ENCODE measurements at places on chromosomes 7 and 10.

DNA sequence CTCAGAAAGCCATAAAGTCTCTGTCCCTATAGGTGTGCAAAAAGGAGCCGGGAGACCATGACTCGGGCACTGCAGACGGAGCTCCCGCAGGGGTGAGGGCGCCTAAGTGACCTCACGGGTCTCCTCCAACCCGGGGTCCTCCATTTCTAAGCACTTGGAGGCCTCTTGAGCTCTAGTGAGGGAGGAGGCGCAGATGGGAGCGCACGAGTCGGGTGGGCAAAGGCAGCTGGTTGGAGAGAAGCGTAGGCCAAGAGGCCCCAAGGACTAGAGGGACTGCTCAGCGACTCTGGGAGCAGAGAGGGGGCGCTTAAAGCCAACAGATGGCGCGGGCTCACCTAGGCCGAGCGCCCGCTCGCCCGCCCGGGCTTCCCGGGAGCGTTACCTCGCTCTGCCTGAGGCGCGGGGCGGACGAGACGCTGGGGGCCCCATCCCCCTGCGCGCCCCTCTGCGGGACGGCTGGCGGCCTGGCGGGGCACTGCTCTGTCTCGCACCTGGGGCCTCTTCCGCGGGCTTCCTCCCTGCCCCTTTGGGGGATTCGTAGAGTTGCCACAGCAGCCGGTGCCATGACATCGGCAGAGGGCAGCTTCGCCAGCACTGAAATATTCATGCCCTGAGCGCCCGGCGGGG, 523 bp upstream of the CDH23 start:
- H3K4me3 ChIP-seq: peak overlapping the region; percentile 15
- no peaks in the 10 kb centered on the region for H3K36me3 ChIP-seq
- peaks cover 77% of the 10 kb centered on the region for H3K27me3 ChIP-seq
- H3K27ac ChIP-seq: no peak overlapping the region
- peaks cover 13% of the 10 kb centered on the region for H3K4me1 ChIP-seq
- DNase-seq: peak; percentile 13

DNA sequence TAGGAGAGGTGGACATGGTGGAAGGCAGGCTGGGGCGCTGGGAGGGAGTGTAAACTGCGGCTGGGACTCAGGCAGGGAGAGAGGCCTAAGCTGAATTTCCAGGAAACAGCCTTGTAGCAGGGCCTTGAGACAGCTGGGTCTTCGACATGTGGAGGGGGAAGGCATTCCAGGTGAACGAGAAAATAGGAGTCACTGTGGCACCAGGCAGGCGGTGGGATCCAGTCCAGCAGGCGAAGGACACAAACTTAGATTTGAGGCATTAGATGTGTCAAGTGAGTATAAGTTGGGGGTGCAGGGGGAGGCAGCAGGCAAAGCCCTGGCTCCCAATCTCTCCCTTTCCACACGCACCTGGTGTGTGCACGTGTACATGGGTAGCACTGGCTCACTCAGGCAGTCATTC, 105.3 kb downstream of the PTPN20 start:
- H3K4me1 ChIP-seq: no peaks in the 10 kb centered on the region
- no peaks in the 10 kb centered on the region for H3K36me3 ChIP-seq
- H3K27ac ChIP-seq: no peak overlapping the region
- H3K27me3 ChIP-seq: peaks cover 11% of the 10 kb centered on the region
- no peak overlapping the region for H3K4me3 ChIP-seq
- DNase-seq: no peak

GRCh38 chr10:29469481-29470354, 165.1 kb downstream of the SVIL start:
- H3K36me3 ChIP-seq: peaks cover 17% of the 10 kb centered on the region
- no peaks in the 10 kb centered on the region for H3K27me3 ChIP-seq
- no peak for DNase-seq
- H3K4me3 ChIP-seq: no peak overlapping the region

DNA sequence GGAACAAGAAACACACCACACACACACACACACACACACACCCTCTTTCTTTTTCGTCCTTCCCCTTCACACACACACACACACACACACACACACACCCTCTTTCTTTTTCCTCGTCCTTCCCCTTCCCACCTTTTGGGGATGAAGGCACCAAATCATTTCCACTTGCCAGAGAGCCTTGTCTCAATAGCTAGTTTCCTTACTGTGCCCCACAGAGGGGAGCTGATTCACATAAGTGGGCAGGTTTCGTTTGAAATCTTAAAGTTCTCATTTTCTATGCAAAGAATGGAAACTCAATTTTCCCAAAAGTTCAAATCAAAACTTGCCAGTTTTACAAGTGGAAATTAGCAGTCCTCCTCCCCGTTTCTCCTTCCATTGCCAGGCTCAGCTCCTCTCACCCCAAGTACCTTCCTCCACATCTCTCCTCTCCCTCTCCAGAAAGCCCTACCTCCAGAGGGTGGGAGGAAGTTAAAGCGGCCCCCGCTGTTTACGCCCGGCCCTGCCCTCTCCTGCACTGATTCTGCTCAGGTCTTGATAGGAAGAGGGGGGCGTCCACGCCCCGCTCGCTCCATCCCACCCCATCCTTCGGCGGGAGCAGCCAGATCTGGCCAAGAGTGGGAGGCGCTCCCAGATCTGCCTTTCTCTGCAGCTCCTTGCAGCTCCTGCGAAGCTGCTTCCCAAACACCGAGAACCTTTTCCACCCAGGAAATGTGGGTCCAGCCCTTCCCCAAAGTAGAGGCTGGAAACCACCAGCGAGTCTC, 1.3 kb downstream of the CTTNBP2 start:
- peaks cover 12% of the 10 kb centered on the region for H3K27me3 ChIP-seq
- H3K36me3 ChIP-seq: no peaks in the 10 kb centered on the region
- H3K4me3 ChIP-seq: no peak overlapping the region
- H3K27ac ChIP-seq: no peak overlapping the region
- H3K4me1 ChIP-seq: no peaks in the 10 kb centered on the region
- no peak for DNase-seq

DNA sequence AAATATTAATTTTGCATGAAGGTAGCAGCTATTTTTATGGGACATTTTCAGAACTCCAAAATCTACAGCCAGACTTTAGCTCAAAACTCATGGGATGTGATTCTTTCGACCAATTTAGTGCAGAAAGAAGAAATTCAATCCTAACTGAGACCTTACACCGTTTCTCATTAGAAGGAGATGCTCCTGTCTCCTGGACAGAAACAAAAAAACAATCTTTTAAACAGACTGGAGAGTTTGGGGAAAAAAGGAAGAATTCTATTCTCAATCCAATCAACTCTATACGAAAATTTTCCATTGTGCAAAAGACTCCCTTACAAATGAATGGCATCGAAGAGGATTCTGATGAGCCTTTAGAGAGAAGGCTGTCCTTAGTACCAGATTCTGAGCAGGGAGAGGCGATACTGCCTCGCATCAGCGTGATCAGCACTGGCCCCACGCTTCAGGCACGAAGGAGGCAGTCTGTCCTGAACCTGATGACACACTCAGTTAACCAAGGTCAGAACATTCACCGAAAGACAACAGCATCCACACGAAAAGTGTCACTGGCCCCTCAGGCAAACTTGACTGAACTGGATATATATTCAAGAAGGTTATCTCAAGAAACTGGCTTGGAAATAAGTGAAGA, 112.3 kb downstream of the CFTR start:
- no peaks in the 10 kb centered on the region for H3K27me3 ChIP-seq
- H3K4me1 ChIP-seq: no peaks in the 10 kb centered on the region
- no peak overlapping the region for H3K27ac ChIP-seq
- H3K36me3 ChIP-seq: no peaks in the 10 kb centered on the region
- no peak for DNase-seq

- H3K4me1 ChIP-seq: no peaks in the 10 kb centered on the region
- H3K27me3 ChIP-seq: no peaks in the 10 kb centered on the region
- H3K4me3 ChIP-seq: no peak overlapping the region
- H3K27ac ChIP-seq: no peak overlapping the region
- H3K36me3 ChIP-seq: no peaks in the 10 kb centered on the region
These were observed 764.4 kb downstream of the LRMDA start for GRCh38 chr10:76195654-76196390.

DNA sequence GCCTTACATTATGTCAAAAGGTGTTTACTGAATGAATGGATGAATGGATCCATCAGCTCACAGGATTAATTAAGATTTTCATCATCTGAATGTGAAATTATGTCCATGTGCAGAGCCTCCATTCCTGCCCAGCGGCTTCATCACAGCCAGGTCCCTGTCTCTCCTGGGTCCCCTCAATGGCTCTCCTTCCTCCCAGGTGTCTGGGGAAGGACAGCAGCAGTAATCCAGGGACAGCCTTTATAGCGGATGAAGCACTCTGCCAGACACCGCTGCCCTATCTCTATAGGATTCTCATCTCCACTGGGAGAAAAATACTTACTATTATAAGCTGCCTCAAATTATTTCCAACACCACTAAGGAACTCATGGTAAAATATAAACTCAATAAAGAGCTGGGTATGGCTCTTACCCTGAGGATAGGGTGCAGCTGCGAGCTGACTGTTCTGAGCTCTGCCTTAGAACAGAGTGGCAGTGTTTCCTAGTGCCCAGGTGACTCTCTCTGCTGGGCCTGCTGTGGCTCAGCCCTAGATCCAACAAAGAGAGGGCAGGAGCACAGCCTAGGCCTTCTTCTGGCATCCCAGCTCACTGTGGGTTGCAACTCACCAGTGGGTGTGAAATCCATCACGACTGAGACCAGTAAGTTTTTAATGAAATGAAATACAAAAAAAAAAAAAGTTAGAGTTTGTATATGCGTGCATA, 38.3 kb downstream of the GPRIN2 start:
- H3K4me3 ChIP-seq: no peak overlapping the region
- no peak for DNase-seq
- H3K4me1 ChIP-seq: no peaks in the 10 kb centered on the region
- no peaks in the 10 kb centered on the region for H3K36me3 ChIP-seq

- H3K27ac ChIP-seq: no peak overlapping the region
- no peaks in the 10 kb centered on the region for H3K36me3 ChIP-seq
- H3K4me3 ChIP-seq: no peak overlapping the region
- H3K4me1 ChIP-seq: peaks cover 10% of the 10 kb centered on the region
These were observed 955.0 kb downstream of the GATA3 start for GRCh38 chr10:9009505-9009904.

GRCh38 chr7:106841896-106842390, 23.1 kb upstream of the PIK3CG start:
- H3K4me1 ChIP-seq: no peaks in the 10 kb centered on the region
- H3K27me3 ChIP-seq: no peaks in the 10 kb centered on the region
- H3K27ac ChIP-seq: no peak overlapping the region
- H3K36me3 ChIP-seq: no peaks in the 10 kb centered on the region
- H3K4me3 ChIP-seq: no peak overlapping the region
- no peak for DNase-seq

DNA sequence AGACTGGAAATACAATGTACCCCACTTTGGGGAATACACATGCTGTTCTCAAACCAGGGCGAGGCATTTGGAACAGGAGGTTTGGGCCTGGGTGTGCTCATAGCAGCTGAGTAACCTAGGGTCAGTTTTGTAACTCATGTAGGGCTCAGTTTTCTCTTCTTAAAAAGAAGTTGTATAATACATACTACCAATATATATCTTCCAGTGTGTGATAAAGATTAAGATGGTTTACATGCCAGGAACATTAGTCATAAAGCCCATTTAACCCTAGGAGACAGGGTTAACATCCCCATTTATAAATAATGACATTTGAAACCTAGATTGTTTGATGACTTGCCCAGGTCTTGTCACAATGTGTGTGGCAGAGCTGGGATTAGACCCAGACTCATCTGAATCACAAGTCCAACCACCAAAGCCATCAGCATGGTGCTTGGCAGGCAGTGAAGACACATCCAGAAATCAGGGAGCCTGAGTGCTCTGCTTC, 6.0 kb downstream of the AKR1B10 start:
- H3K36me3 ChIP-seq: no peaks in the 10 kb centered on the region
- H3K27ac ChIP-seq: no peak overlapping the region
- no peak overlapping the region for H3K4me3 ChIP-seq
- H3K27me3 ChIP-seq: no peaks in the 10 kb centered on the region

DNA sequence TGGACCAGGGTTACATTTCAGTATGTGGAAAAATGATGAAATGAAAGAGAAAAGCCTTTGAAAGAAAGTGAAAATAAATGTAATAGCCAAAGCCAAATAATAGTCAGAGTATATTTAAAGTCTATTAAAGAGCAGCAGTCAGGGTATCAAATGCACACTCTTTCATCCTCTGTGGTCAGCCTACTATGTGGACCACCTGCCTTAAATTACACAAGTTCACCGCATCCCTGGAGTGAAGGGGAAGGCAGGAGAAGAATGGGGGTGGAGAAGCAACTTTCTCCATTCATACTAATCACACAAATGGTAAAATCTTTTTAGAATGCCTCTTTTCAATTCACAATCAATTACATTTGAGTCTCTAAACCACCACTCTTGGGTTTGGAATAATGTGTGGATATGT, 16.0 kb downstream of the TWIST1 start:
- H3K27ac ChIP-seq: no peak overlapping the region
- H3K4me1 ChIP-seq: no peaks in the 10 kb centered on the region
- H3K27me3 ChIP-seq: peaks cover 11% of the 10 kb centered on the region

DNA sequence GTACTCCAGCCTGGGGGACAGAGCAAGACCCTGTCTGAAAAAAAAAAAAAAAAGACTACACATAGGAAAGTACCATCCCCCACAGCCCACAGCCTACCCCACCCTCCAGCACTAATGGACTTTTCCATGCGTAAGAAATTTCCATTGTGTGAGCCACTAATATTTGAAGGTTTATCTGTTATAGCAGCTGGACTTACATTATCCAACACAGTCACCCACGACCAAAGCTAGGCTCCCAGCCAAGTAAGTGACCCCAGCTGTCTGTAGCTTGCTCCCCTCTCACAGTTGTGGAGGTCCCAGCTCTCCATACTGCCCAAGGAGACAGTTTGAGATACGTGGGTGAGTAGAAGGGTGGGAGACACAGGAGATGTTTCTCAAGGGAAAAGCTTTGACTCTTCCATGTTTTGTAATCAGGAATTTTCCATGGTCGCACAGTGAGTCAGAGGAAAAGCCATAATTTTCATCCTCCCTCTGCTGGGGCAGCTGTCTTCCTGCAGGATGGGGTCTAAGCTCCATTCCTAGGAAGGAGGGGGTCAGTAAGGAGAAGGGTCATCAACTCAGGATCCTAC, 57.4 kb downstream of the CAV1 start:
- no peaks in the 10 kb centered on the region for H3K36me3 ChIP-seq
- DNase-seq: no peak
- H3K4me1 ChIP-seq: no peaks in the 10 kb centered on the region
- no peaks in the 10 kb centered on the region for H3K27me3 ChIP-seq
- H3K4me3 ChIP-seq: no peak overlapping the region

GRCh38 chr7:21028599-21028998, 241.9 kb upstream of the SP8 start:
- no peak overlapping the region for H3K27ac ChIP-seq
- no peak overlapping the region for H3K4me3 ChIP-seq
- no peaks in the 10 kb centered on the region for H3K36me3 ChIP-seq
- no peaks in the 10 kb centered on the region for H3K27me3 ChIP-seq
- DNase-seq: no peak
